ENCODE measurements at places on chromosomes 5 and 9. TPM values are rescaled to one million over a fixed set of nuclear protein-coding genes. Genes with fewer than 3 reads are reported as not detected.

Gene PKD2L2
- not detected for total RNA-seq

Gene SIT1
- total RNA-seq, result 2.7 TPM

Gene HEMGN
- 0.14 TPM for total RNA-seq

Gene NKD2
- total RNA-seq, result 7.6 TPM

Gene ALDH1A1
- 452 TPM for total RNA-seq

Gene MYMK
- not detected for total RNA-seq

Measured in mucosa of gallbladder (tissue), 1 donor.